Stimulated activated CD8-positive, alpha-beta memory T cell treated with anti-CD3 and anti-CD28 coated beads, Interleukin-2, amount 100 ng/mL, for 48 hours (primary cell): ENCODE measurements at places on chromosomes 11 and 22.
A peak's percentile ranks its signal among the peaks of the same experiment; 100 is the strongest.

- DNase-seq, result no peak
Observed at GRCh38 chr11:13029872-13030271, 20.8 kb downstream of the RASSF10 start.

GRCh38 chr22:42307806-42308563 lies 37.5 kb upstream of the TCF20 start:
- no peak for DNase-seq

DNA sequence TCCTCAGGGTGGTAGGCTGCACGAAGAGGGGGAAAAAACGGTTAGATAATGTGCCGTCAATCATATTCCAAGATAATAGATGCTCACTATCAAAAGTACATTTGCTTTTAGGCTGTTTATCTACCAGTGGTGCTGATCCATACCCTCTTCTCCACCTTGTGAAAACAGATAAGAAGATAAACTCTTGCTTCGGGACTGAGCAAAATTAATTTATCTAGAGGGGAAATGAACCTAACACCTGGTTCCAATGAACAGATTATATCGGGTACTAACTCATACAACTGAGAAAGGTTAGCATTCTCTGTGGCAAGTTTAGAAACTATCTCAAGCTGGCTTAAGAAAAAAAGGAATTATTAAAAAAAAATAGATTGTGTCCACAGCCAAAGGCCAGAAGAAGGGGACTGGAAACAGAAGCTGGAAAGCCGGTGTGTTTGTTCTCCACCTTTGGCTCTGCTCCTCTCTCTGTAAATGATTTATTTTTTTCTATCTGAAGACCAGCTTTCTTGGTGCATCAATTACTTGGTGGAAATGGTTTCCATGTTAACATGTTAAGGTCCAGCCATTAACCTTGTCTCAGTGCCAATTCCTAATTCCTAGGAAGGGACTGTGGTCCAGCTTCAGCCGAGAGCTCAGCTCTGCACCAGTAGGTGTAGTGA lies 55.8 kb downstream of the SC5D start:
- no peak for DNase-seq

GRCh38 chr11:11621573-11622339 lies at the start of gene GALNT18:
Gene GALNT18, minus strand, starts transcription at chr11:11622005.
- peak; percentile 76 for DNase-seq

GRCh38 chr11:96219981-96220623 lies 122.9 kb downstream of the MAML2 start:
- DNase-seq, result no peak

- DNase-seq, result no peak
Observed at GRCh38 chr11:40139066-40139465, 1320.4 kb downstream of the LRRC4C start.

- DNase-seq, result no peak
Observed at GRCh38 chr11:12802418-12803085, 128.3 kb downstream of the TEAD1 start.

DNA sequence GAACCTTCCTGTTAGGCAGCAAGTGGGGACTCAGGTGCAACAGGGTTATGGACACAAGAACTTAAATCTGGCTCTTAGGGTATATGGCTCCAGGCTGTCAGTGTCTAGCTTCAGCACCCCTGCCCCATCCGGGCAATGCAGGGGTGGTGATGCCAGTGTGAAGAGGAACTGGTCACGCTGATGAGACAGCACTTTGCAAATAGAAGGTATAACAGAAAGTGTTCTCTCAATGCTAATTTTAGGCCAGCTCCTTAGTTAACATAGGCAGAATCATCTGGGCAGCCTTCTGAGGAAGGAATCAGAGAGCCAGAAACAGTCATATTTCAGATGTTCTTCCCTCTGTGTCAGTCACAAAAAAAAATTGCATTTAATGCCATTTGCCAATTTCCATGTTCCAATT lies 41.2 kb downstream of the SYT9 start:
- DNase-seq, result no peak
